Activated T-cell treated with anti-CD3 and anti-CD28 coated beads for 24 hours (primary cell): ENCODE measurements at places on chromosomes 16 and 17.

GRCh38 chr16:75105306-75106061 lies 11.1 kb downstream of the LDHD start:
- no peak for DNase-seq

DNA sequence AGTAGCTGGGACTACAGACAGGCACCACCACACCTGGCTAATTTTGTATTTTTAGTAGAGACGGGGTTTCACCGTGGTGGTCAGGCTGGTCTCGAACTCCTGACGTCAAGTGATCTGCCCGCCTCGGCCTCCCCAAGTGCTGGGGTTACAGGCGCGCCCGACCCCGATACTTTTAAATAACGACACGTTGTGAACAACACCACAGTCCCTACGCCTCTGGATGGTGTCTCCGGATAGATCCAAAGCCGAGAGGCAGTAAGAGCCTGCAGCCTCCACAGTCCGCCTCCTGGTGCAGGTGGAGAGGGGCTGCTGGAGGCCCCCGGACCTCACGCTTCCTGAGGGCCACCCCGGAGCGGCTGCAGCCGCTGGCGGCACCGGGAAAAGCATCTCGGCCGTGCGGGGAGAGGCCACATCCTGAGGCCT lies 741 bp upstream of the TLCD3A start:
- DNase-seq = no peak

- no peak for DNase-seq
Measured at GRCh38 chr16:87266846-87267245, 50.3 kb downstream of the C16orf95 start.

- DNase-seq = peak; percentile 44
Measured at GRCh38 chr16:85253084-85253941, 141.0 kb upstream of the CIBAR2 start.

DNA sequence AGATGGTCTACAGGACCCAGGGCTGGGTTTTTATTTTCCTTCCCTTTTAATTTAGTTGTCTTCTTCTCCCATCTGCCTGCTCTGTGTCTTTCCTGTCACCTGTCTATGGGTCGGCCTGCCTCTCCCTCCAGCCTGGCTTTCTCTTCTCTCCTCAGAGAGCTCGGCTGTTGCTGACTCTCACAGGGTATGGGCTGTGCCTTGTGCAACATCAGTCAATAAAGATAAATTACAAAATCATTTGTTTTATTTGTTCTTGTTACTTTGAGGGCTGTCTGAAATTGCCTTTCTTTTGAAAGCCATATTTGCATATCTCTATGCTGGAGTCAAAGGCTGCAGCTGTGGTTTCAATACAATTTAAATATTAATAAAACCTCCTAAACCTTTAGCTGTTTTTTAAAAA lies 15.6 kb downstream of the RND2 start:
- no peak for DNase-seq

GRCh38 chr17:80971704-80972304 lies 19.8 kb upstream of the CHMP6 start:
- no peak for DNase-seq

- DNase-seq = no peak
Measured at GRCh38 chr17:33667671-33668070, 374.6 kb upstream of the ASIC2 start.

DNA sequence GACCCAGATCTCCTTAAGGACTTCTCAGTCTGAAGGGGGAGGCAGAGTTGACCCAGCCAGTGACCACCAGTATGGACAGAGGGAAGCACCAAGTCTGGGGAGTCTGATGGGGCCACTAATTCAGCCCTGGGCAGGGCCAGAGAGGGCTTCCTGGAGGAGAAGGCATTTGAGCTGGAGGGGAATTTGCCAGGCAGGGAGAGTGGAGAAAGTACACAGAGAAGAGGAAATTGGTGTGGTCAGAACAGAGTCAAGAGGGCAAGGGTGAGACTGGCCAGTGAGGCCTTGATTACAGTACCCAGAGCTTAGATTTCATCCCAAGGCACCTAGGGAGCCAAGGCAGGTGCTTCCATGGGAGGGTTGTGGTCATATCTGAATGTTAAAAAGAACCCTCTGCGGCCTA lies 36.3 kb downstream of the MYO15A start:
- DNase-seq = no peak

GRCh38 chr16:66996324-66996982 lies 8.1 kb downstream of the CES4A start:
- DNase-seq = no peak

- DNase-seq = no peak
Measured at GRCh38 chr17:50047488-50048126, 8.3 kb upstream of the ITGA3 start.

GRCh38 chr17:16121915-16122314 lies 93.4 kb downstream of the NCOR1 start:
- no peak for DNase-seq

DNA sequence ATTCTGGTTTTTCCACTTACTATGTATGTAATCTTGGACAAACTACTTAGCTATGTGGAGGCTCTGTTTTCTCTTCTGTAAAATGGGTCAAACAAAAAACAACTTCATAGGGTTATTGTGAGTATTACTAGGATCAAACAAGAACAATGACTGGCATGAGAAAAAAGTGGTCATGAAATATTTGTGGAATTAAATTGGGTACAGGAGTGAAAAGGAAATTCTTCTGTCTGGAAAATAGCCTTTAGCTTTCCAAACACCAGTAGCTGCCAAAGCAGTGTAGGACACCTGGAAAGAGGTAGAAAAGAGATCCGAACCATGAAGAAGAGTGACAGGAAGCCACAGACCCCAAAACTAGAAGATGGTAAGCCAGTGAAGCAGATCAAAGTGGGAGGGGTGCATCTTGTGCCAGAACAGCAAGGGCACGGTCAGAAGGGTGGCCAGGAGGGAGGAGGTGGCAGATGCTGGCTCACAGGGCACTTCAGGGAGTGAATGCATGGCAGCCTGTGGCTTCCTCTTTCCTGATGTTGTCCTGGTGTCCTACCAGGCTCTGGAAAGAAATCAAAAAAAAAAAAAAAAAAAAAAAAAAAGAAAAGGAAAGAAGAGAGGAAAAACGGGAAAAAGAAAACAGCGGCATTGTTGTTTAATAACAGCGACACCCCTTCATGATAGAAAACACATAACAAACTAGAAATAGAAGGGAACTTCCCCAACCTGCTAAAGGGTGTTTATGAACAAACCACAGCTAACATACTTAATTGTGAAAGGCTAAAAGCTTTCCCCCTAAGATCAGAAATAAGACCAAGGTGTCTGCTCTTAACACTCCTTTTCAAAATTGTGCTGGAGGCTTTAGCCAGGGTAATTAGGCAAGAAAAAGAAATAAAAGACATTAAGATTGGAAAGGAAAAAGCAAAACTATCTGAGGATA lies 67.9 kb downstream of the PCTP start:
- DNase-seq = no peak
